ENCODE measurements at places on chromosomes 11 and 22.

- H3K27ac ChIP-seq, result no peak overlapping the region
- no peaks in the 10 kb centered on the region for H3K4me1 ChIP-seq
- H3K36me3 ChIP-seq, result no peaks in the 10 kb centered on the region
- DNase-seq, result peak; percentile 66
- no peak overlapping the region for H3K4me3 ChIP-seq
- H3K27me3 ChIP-seq, result peaks cover 8% of the 10 kb centered on the region
These were observed 1.1 kb upstream of the CD6 start for GRCh38 chr11:60970369-60970774.

GRCh38 chr11:74332291-74332690, 20.9 kb upstream of the P4HA3 start:
- H3K36me3 ChIP-seq, result no peaks in the 10 kb centered on the region
- peaks cover 15% of the 10 kb centered on the region for H3K4me1 ChIP-seq
- no peak for DNase-seq
- H3K4me3 ChIP-seq, result no peak overlapping the region
- no peak overlapping the region for H3K27ac ChIP-seq

- no peaks in the 10 kb centered on the region for H3K27me3 ChIP-seq
- H3K27ac ChIP-seq, result no peak overlapping the region
- DNase-seq, result no peak
- no peaks in the 10 kb centered on the region for H3K36me3 ChIP-seq
- no peak overlapping the region for H3K4me3 ChIP-seq
These were observed 32.9 kb downstream of the FAT3 start for GRCh38 chr11:92257536-92257935.

DNA sequence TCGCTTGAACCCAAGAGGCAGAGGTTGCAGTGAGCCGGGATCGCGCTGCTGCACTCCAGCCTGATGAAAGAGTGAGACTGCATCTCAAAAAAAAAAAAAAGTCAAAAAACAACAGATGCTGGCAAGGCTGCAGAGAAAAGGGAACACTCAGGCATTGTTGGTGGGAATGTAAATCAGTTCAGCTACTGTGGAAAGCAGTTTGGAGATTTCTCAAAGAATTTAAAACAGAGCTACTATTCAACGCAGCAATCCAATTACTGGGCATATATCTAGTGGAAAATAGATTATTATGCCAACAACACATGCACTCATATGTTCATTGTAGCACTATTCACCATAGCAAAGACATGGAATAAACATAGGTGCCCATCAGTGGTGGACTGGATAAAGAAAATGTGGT, 89.7 kb downstream of the EFCAB6 start:
- DNase-seq, result no peak
- no peaks in the 10 kb centered on the region for H3K4me1 ChIP-seq
- peaks cover 5% of the 10 kb centered on the region for H3K27me3 ChIP-seq
- no peak overlapping the region for H3K27ac ChIP-seq
- no peak overlapping the region for H3K4me3 ChIP-seq

GRCh38 chr11:90512846-90513245, 290.0 kb upstream of the CHORDC1 start:
- H3K27me3 ChIP-seq, result no peaks in the 10 kb centered on the region
- no peaks in the 10 kb centered on the region for H3K4me1 ChIP-seq
- no peak overlapping the region for H3K4me3 ChIP-seq
- no peak for DNase-seq

DNA sequence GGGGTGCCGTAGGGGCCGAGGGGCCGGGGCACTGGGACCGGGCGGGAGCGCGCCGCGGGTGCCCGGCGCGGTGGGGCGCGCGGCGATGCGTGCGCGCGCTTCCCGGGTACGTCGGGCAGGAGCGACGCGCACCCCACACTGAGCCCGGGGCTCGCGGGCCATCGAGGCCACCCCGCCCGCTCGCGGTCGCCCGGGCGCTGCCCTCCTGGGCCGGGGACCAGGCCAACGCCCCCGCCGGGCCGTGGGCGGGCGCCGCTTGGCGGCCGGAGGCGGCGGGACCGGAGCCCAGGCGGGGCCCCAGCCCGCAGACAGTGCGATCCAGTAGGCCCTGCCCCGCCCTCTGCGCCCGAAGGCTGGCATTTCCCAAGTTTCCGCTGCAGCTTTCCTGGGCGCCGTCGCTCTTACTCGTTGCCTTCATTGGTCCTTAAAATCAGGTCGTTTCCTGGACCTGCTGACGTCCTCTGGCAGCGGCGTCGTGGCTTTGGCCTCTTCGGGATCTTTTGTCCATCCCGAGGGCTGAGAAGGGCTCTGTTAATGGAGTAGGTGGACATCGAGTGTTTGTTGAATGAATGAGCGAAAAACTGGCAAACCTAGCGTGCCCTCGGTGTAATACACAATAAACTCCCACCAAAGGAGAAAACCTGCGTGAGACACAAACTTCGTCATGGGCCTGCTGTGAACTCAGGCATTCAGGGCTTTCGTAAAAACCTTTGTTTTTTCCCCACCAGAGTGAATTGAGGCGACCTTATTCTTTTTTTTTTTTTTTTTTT, 638 bp downstream of the PARVA start:
- H3K27me3 ChIP-seq, result no peaks in the 10 kb centered on the region
- peak overlapping the region; percentile 100 for H3K27ac ChIP-seq
- H3K36me3 ChIP-seq, result peaks cover 41% of the 10 kb centered on the region
- H3K4me3 ChIP-seq, result peak overlapping the region; percentile 99

- no peaks in the 10 kb centered on the region for H3K27me3 ChIP-seq
- H3K4me1 ChIP-seq, result no peaks in the 10 kb centered on the region
- DNase-seq, result no peak
- H3K36me3 ChIP-seq, result no peaks in the 10 kb centered on the region
- H3K4me3 ChIP-seq, result no peak overlapping the region
These were observed 121.6 kb downstream of the BUD13 start for GRCh38 chr11:116651098-116651736.

- H3K27ac ChIP-seq, result peak overlapping the region; percentile 61
- H3K36me3 ChIP-seq, result peaks cover 6% of the 10 kb centered on the region
- peaks cover 34% of the 10 kb centered on the region for H3K4me1 ChIP-seq
These were observed 2.7 kb downstream of the NAV2 start for GRCh38 chr11:19715373-19715772.

- peaks cover 3% of the 10 kb centered on the region for H3K36me3 ChIP-seq
- H3K27ac ChIP-seq, result no peak overlapping the region
- no peaks in the 10 kb centered on the region for H3K27me3 ChIP-seq
- H3K4me1 ChIP-seq, result no peaks in the 10 kb centered on the region
These were observed 52.4 kb upstream of the MYO18B start for GRCh38 chr22:25689631-25690030.

GRCh38 chr11:3827434-3828186, 13.1 kb downstream of the RHOG start:
- H3K36me3 ChIP-seq, result peaks cover 69% of the 10 kb centered on the region
- no peaks in the 10 kb centered on the region for H3K4me1 ChIP-seq
- no peak overlapping the region for H3K27ac ChIP-seq
- DNase-seq, result no peak
- no peaks in the 10 kb centered on the region for H3K27me3 ChIP-seq

DNA sequence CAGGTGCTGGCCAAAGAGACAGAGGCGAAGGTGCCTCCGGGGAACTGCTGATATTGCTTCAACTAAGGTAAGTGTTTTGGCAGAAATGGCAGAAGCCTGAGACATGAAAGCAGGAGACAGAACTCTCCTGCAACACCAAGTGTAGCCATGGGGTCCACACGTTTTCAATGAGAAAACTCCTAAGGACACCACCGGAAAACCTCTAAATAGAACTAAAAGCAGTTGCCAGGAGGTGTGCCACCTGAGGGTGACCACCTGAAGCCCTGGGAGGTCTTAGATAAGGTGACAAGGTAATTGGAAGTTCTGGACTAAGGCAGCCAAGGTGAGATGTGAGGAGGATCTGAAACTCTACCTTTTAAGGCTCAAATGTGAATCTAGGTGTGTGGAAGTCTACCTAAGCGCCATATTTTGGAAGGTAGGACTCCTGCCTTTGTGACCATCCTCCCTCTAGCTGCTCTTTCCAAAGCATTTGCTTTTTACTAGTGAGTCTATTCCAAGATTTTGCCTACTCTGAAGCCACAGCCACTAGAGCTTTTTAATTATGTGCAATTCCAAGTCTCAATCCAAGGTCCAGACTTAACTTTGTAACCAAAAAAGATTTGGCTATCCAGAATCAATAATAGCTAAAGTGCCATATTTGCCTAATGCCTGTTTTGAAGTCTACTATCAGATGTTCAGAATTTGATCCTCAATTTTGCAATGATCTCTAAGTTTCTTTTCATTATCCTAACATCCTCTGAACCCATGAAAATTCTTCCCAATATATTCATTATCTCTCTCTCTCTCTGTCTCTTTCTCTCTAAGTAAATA, 4.5 kb upstream of the ZC3H12C start:
- peaks cover 5% of the 10 kb centered on the region for H3K36me3 ChIP-seq
- no peaks in the 10 kb centered on the region for H3K27me3 ChIP-seq
- H3K27ac ChIP-seq, result no peak overlapping the region
- no peak overlapping the region for H3K4me3 ChIP-seq
- DNase-seq, result no peak

GRCh38 chr11:102552447-102553194, 22.1 kb upstream of the MMP7 start:
- peak overlapping the region; percentile 83 for H3K27ac ChIP-seq
- H3K4me3 ChIP-seq, result no peak overlapping the region
- peak; percentile 72 for DNase-seq
- H3K4me1 ChIP-seq, result peaks cover 29% of the 10 kb centered on the region
- no peaks in the 10 kb centered on the region for H3K36me3 ChIP-seq
- H3K27me3 ChIP-seq, result no peaks in the 10 kb centered on the region

GRCh38 chr22:17896586-17896985, 122.3 kb upstream of the BID start:
- peaks cover 77% of the 10 kb centered on the region for H3K36me3 ChIP-seq
- no peak for DNase-seq
- H3K4me3 ChIP-seq, result no peak overlapping the region
- H3K27me3 ChIP-seq, result no peaks in the 10 kb centered on the region
- no peaks in the 10 kb centered on the region for H3K4me1 ChIP-seq
- no peak overlapping the region for H3K27ac ChIP-seq

DNA sequence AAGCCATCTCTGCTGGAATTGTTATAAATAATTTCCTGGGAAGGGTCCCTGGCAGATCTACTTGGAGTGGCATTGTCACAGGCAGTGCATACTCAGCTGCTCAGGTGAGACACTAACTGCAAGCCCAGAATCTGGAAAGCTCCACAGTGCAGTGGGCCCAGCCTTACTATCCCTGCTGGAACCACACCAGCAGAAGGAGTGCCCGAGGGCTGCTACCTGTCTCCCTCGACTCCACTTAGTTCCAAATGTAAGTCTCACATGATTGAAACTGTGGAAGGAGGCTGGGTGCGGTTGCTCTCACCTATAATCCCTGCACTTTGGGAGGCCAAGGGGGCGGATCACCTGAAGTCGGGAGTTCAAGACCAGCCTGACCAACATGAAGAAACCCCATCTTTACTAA, 14.3 kb upstream of the SYVN1 start:
- H3K4me3 ChIP-seq, result no peak overlapping the region
- no peak overlapping the region for H3K27ac ChIP-seq
- peaks cover 22% of the 10 kb centered on the region for H3K4me1 ChIP-seq
- no peaks in the 10 kb centered on the region for H3K36me3 ChIP-seq

DNA sequence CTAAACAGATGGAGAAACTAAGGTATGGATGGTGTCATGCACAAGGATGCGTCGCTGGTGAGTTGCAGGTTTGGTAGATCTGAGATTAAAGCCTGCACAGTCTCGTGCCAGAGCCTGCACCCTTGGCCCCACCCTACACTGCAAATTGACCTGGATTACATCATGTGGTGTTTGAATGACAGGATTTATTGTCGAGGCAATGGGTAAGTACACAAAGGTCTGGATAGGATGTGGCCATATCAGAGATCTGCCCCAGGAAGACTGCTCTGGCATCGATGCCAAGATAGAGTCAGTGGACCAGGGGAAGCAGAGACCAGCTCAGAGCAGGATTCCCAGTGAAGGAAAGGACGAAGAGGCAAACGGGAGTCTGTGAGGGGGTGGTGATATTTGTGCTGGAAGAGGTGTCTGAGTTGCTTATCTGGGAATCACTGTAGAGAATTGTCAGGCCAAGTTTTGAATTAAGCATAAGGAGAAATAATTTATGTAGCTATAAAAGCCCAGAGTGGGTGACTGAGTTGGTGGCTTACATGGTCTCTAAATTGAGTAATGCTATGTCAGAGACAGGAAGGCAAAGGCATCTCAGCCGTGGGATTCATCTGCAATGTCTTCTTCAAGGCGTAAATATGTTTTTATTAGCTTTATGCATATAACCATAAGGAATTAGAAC, 499.6 kb upstream of the B3GAT1 start:
- H3K27ac ChIP-seq, result no peak overlapping the region
- no peaks in the 10 kb centered on the region for H3K27me3 ChIP-seq
- no peaks in the 10 kb centered on the region for H3K4me1 ChIP-seq
- no peak overlapping the region for H3K4me3 ChIP-seq
- DNase-seq, result no peak
- no peaks in the 10 kb centered on the region for H3K36me3 ChIP-seq

DNA sequence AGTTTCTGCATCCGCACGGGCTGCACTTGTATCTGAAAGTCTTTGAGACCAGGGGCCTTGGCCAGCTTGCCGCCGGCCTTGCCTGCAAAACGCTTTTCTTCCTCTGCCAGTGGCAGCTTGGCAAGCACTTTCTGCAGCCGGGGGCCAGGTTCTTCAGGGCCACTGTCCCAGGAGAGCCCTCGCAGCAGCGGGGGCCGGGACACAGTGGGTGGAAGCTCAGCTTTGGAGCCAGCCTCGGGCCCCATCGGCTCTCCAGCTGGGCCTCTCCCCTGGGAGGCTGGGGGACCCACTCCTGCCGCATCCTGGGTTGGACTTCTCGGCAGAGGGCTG, 57.5 kb upstream of the LYVE1 start:
- no peaks in the 10 kb centered on the region for H3K27me3 ChIP-seq
- no peak overlapping the region for H3K4me3 ChIP-seq
- H3K27ac ChIP-seq, result no peak overlapping the region
- H3K4me1 ChIP-seq, result peaks cover 7% of the 10 kb centered on the region

DNA sequence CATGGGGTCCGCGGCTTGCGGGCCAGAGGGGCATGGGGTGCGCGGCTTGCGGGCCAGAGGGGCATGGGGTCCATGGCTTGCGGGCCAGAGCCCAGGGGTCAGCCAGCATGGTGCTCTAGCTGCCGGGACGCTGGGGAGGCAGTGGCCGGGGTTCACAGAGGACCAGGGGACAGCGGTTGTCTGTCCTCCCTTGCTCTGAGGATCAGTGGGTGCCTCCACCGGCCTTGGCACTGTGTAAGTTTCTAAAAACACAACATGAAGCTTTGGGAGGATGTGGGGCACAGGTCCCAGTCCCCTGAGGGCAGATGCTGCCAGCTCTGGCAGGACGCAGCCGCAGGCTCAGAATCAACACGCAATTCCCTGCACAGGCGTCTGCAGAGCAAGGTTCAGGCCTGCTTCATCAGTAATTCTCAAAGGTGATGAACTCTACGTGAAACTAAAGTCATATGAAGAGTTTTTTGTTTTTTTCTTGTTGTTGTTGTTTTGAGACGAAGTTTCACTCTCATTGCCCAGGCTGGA, 3.0 kb downstream of the MLC1 start:
- no peak overlapping the region for H3K4me3 ChIP-seq
- DNase-seq, result no peak
- no peaks in the 10 kb centered on the region for H3K36me3 ChIP-seq
- H3K27ac ChIP-seq, result no peak overlapping the region
- no peaks in the 10 kb centered on the region for H3K27me3 ChIP-seq

- no peak overlapping the region for H3K4me3 ChIP-seq
- no peak for DNase-seq
- H3K27me3 ChIP-seq, result no peaks in the 10 kb centered on the region
- H3K27ac ChIP-seq, result no peak overlapping the region
- H3K36me3 ChIP-seq, result no peaks in the 10 kb centered on the region
These were observed 177.8 kb upstream of the NARS2 start for GRCh38 chr11:78752494-78752893.

Data from SJSA1 (cell line).